Activated CD4-positive, alpha-beta T cell treated with anti-CD3 and anti-CD28 coated beads, Interleukin-2, amount 50 U/mL, for 4 hours (primary cell): ENCODE measurements at places on chromosomes 12 and 14.
A peak's percentile ranks its signal among the peaks of the same experiment; 100 is the strongest.

DNA sequence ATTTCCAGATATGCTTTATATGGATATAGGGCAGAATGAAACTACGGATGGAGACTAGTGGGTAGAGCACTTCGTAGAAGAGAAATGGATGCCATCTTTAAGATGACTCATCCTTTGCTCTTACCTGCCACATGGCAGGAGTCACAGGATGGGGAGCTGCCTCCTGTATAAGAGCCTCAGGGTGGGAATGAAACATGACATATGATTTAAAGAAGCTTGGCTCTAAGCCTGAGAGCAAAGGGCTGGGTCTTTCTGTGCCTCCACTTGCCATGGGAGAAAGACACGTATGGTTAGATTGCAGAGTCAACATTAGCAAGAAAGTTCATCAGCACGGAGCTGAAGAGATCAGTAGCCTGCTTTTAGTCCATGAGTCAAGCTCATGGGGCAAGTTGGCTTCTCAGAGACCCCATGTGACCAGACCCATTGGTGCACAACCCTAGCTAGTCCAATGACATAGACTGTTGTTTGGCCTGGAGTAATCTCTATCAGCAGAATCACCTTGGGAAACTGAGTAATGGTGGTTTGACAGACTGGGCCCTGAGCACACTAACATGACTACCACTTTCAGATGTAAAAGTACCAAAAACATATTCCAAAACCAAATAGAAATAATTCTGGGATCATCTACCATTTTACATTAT, 38.1 kb upstream of the IL22 start:
- no peak for DNase-seq

- peak; percentile 79 for DNase-seq
These were observed 876 bp upstream of the PPM1A start for GRCh38 chr14:60247994-60248696.

DNA sequence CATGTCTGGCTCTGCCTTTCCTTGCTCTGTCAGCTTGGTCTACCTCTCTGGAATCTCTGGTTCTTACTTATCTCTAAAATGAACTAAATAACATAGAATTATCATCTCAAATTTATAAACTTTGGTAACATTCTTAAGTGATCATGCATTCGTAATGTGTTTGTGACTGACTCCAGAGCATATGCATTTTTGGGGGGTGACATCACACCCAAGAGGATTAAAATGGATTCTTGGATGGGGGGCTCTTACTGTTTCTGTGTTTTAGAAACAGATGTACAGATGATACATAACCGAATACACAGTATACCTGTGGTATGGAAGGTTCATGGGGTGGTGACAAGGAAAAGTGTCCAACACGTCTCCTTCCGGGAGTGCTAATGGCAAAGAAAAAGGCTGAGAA, 1162.1 kb downstream of the VRK1 start:
- no peak for DNase-seq

DNA sequence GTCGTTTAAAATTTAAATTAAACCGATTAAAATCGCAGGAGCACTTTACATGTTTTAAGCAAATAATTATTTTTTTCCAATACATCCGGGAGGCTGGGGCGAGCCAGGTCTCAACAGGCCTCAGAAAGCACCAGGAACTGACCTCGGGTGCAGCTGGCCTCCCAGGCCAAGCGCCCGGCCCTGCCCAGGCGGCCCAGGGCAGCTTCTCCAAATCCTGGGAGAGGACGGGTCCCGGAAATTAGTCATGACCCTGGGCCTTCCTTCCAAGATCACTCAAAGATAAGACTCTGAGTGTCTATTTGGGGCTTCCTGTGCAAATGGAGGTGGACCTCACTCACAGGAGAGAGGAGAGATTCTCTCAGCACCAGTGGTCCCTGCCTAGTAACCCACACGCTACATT, 177.1 kb downstream of the BCL11B start:
- no peak for DNase-seq

GRCh38 chr12:102948941-102949352, 8.5 kb upstream of the ASCL1 start:
- DNase-seq, result peak; percentile 43

DNA sequence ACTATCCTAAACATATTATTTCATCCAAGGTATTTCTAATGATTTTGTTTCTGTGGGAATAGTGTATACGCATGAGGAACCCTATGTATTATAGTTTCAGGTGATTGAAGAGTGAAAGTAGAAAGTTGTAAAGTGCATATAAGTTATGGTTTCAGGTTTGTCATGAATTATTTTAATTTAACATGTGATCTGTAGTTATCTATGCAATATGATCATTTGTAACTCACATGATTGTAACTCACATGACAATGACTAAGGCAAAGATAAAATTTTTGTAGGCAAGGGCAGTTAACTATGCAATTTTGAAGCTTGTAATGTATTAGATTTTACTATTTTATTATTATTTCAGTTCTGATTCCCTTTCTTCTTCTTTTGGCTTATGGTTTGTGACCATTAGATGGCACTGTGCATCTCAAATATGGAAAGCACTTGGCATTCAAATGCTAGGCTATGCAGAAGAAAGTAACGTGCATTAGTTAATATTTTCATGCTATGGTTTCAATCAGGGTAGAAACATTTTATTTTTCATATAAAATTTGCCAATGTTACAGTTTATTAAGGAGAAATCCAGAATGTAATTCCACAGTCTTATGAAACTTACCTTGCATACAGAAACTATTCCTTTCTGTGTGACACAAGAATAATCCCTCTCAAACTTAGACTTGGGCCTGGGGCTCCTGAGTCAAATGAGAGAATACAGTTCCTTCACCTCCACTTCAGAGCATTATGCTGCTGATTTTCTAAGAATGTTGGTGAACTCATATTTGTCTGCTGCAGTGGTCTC, 15.8 kb upstream of the TMEM30B start:
- no peak for DNase-seq

DNA sequence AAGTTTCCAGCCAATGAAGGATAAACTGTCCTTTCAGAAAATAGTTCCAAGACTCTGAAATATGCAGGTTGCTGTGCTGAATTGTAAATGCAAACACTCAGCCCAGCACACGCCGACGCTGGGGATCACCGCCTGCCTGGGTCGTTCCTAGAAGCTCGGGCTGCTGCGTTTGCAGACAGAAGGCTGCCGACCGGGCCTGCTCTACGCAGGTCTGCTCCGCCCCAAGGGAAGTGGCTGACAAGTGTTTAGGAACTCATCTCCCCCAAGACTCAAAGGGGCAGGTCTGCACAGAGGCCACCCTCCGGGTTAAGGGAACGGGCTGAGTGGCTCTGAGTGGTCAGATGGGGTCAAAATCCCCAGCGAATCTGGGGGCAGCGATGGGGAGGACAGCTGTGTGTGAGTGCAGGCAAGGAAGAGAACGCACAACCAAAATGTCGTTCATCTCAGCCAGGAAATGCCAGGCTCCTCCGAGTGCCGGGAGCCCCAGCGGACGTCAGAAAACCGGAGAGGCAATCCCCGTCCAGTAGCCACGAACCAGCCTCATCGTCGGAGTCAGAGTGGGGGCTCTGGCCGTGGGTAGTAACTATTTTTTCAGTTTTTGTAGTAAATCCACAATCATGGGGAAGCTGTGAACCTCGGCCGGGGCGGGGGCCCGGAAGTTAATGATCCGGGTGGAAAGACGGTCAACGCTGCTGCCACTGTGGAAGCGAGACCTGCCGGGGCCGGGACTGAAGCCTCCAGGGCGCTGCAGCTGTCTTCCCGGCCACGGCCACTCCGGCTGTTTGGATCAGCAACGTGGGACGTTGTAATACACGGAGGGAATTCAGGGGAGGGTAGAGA, 6.0 kb downstream of the GALNT9 start:
- DNase-seq, result no peak

DNA sequence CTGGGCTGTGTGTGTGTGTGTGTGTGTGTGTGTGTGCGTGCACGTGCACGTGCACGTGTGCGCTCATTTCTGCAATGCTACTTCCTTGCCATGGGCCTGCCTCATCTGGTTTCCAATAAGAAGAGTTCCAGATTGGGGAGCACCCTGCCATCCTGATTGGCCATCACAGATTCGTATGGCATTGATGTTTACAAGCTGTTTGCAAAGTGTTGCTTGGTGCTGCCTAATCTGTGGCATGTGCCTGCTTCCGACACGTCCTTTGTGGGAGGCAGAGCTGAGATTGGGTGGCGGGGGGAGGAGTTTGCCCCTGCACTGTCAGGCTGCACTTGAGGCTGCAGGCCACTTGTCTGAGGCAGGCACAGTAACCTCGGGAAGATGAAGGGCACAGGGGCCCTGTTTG, 39.2 kb downstream of the SAMD4A start:
- DNase-seq, result no peak

- DNase-seq, result no peak
These were observed 708 bp downstream of the FAR2 start for GRCh38 chr12:29149691-29150281.

- DNase-seq, result no peak
These were observed 103.7 kb downstream of the TTC6 start for GRCh38 chr14:37698840-37699777.

- no peak for DNase-seq
These were observed 41.1 kb downstream of the WSCD2 start for GRCh38 chr12:108170164-108170563.
